GM23338 (cell line): ENCODE measurements at places on chromosomes 5 and 9. TPM values are rescaled to one million over a fixed set of nuclear protein-coding genes. Genes with fewer than 3 reads are reported as not detected.

The CDC14B gene
- total RNA-seq = 52.1 and 53.4 TPM in 2 replicates

The TNC gene
- total RNA-seq = 2.7 and 3.7 TPM in 2 replicates

GRCh38 chr9:99265691-99266090 lies 43.6 kb downstream of the SEC61B start:
- no peak for DNase-seq

DNA sequence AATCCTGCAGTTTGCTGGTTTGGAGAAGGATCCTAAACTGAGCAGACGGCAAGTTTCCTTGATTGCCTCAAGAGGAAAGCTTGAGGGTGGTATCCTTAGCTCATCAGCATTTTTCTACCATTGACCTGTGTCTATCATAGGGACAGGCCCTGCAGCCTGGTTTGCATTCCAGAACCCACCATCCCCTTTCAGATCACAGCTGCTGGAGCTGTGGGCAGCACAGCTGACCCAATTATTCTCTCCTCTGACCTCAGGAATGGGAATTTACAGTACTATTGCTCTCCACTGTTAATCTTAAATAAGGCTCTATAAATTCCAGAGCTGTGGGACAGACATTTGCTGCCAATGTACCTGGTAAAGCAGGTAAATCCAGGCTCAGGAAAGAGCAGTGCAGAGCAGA lies 163.0 kb downstream of the SPOCK1 start:
- DNase-seq = no peak

The PPP2R2B gene
- 21.3 and 23.1 TPM in 2 replicates for total RNA-seq

- DNase-seq = no peak
These were observed 103.4 kb downstream of the PHF2 start for GRCh38 chr9:93679536-93680442.

The KIF12 gene
- 0.58 and 4.3 TPM in 2 replicates for total RNA-seq

DNA sequence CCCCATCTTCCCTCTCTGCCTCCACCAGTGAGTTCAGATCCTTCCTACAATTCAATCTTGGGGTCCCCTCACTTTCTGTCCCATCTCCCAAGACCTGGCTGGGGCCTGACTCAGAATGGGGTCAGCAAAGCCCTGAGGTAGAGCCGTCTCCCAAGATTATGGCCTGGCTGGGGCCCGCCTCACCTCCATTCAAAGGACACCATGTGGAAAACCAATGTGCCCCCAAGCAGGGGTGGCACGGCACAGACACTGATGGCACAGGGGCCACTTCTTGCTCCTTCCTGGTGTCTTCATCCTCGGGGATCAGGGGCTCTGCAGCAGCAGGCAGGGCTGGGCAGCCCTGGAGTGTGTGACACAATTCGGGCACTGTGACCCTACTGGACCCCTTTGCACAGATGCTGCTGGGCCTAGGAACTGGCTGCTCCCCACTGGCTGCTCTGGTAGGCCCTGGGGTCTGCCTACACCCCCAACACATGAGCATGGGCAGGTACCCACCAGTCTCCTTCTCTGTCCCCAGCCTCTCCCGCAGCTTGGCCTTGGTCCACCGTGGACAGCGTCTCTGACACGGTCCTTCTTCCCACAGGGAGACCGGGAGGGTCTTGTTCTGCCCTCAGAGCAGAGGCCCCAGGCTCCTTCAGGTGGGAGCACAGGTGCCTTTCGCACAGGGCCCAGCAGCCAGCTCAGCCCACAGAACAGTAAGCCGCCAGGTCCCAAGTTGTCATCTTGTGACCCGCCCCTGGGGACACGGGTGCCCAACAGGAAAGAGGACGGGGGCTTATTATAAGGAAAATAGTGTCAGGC lies 89.5 kb downstream of the ADAMTS2 start:
- DNase-seq = no peak

The GCNT4 gene
- total RNA-seq = 3.3 and 5.4 TPM in 2 replicates
